ENCODE measurements at places on chromosomes 5 and 9.

DNA sequence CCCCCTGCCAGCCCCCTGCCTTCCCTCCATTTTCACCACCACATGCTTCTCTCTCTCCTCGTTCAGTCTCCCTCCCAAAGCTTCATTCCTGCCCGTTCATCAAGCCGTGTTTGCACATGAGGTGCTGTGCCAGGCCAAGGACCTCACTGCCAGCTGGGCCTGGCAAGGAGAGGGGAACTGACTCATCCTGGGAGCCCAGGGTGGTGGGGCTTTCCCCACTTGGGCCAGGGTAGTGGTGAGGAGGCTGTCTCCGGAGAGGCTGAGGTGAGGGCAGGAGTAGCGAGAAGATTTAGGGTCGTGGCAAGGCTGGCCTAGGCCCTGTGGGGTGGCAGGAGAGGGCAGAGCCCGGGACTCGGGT lies 30.4 kb upstream of the NOTCH1 start:
- no peak for DNase-seq

DNA sequence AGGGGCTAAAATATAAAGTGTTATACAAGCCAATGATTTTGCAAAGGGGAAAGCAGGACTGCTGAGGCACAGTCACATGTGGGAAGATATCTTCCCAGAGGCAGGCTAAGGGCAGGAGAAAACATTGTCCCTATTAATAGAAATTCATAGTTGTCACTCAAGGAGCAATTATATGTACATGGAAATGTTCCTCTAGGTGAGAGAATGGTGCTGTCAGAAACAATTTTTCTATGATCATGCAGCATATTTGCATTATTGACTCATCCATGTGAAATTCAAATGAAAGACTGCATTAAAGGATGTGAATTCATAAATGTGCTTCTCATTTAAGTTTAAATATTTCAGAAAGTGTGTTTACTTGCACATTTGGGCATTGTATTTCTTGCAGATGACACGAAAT lies 775.9 kb upstream of the CDH9 start:
- no peak for DNase-seq

GRCh38 chr5:168114444-168115017 lies 176.9 kb upstream of the WWC1 start:
- peak; percentile 84 for DNase-seq

- no peak for DNase-seq
Observed at GRCh38 chr9:13705373-13705772, 425.9 kb upstream of the MPDZ start.

GRCh38 chr5:120239086-120239485 lies 225.0 kb upstream of the PRR16 start:
- no peak for DNase-seq

- no peak for DNase-seq
Observed at GRCh38 chr5:82730913-82731312, 346.3 kb downstream of the TMEM167A start.

GRCh38 chr5:67431191-67431590 lies 234.6 kb upstream of the CD180 start:
- DNase-seq: no peak

DNA sequence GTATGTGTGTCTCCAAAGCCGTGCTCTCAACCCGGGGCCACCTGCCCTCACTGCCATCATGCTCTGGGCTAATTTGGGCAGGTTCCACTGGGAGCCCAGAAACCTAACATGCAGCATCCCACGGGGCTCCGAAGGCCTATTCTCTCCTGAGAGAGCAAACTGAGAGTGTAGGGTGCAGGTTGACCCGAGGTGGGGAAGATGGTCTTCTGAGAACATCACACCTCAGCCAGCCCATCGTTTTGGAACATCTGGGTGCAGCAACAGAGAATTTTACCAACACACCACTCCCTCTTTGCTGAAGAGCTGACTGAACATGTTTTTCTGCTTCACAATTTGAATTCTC lies 294.6 kb upstream of the TUT7 start:
- no peak for DNase-seq

DNA sequence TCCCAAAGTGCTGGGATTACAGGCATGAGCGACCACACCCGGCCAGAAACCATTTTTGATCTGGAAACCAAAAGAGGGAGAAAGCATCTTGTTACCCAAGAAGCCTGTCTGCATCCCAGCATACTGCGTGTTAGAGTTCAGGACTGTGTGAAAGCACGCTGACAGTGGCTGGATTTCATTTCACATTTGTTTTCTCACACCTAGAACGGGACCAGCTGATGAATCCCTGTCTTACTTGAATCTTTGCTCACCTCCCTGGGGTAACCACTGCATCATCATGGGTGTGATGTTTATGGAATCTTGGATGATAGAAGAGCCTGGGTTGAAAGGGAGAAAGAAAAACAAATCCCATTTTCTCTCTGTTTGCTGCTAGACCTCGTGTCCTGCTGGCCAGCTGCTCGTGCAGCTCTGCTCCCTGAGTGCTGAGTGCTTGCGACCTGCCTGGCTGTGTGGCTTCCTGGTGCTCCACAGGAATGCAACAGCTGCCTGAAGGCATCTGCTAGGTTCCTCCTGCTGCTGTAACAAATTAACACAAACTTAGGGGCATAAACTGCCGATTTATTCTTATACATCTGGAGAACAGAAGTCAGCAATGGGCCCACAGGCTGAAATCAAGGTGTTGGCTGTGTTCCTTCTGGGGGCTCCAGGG lies 378.3 kb upstream of the DAP start:
- no peak for DNase-seq

- no peak for DNase-seq
Observed at GRCh38 chr5:142684508-142685041, 1.3 kb downstream of the FGF1 start.

GRCh38 chr5:164748861-164749260 lies 1243.4 kb downstream of the MAT2B start:
- no peak for DNase-seq
